Lung microvascular endothelial cell (primary cell): ENCODE measurements at places on chromosomes 3 and 15.

DNA sequence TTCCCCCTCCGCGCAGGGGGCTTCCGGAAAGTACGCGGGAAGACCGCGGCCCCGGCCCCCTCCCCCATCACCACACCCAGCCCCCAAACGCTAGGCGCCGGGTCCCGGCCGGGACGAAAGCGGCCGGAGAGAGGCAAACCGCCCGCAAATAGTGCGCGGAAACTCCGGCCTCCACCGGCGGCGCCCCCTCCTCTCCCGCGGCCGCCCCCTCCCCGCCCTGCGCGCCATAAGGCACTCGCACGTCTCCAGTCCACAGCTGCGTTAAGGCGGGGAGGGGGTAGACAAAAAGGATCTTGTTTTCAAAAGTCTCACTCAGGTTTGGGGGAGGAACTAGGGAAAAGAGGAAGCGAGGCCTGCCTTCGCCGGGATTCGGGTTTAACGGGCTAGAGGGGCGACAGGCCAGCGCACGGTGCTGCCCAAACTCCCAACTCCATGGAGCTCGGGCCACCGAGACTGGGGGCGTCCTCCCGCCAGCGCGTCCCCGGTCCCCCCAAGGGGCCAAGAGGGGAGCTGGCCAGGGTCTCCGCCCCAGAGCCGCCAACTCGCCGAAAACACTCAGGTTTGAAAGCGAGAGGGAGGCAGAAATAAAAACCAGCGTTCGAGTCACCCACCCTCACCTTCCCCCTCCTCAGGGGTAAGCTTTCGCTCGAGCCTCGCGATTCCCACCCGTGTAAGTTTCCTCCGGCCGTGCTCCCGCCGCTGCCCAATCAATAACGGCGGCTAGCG is 1.8 kb downstream of the ANP32A start:
- DNase-seq, result peak; percentile 65

- peak; percentile 66 for DNase-seq
Measured at GRCh38 chr3:134060561-134061385, 31.0 kb upstream of the SLCO2A1 start.

GRCh38 chr15:22880068-22880980 is 41.9 kb downstream of the NIPA2 start:
- no peak for DNase-seq

DNA sequence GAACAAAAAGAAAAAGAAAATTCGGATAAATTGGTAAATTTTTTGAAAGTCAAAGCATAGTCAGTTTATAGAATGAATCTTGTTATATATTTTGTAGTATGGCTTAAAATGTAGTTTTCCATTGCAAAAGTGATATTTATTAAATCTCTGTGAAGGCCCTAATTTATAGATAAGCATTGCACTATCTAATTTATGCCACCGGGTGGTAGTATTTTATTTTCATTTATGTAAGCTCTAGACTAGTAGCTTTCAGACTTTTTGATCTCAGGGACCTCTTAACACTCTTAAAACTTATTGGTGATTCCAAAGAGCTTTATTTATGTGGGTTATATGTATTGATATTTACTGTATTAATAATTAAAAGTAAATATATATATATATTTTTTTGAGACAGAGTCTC is 133.9 kb upstream of the LRRFIP2 start:
- peak; percentile 58 for DNase-seq

DNA sequence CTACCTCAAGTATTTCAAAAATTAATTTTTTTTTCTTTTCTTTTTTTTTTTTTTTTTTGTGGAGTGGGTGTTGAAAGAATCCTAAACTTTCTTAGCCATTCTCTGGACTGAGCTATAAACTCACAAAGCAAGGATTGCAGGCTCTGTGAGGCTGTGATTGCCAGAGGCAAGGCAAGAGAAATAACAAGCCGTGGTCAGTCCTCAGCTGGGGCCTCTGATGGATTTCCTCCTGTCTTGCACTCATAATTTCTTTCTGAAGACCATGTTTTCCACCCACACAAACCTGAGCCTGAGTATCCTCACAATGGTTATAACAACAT is 1.3 kb downstream of the CX3CR1 start:
- DNase-seq, result no peak

GRCh38 chr3:171508206-171508605 is 48.0 kb upstream of the TNIK start:
- peak; percentile 11 for DNase-seq

GRCh38 chr3:7469866-7470265 is 609.0 kb downstream of the GRM7 start:
- DNase-seq, result no peak

DNA sequence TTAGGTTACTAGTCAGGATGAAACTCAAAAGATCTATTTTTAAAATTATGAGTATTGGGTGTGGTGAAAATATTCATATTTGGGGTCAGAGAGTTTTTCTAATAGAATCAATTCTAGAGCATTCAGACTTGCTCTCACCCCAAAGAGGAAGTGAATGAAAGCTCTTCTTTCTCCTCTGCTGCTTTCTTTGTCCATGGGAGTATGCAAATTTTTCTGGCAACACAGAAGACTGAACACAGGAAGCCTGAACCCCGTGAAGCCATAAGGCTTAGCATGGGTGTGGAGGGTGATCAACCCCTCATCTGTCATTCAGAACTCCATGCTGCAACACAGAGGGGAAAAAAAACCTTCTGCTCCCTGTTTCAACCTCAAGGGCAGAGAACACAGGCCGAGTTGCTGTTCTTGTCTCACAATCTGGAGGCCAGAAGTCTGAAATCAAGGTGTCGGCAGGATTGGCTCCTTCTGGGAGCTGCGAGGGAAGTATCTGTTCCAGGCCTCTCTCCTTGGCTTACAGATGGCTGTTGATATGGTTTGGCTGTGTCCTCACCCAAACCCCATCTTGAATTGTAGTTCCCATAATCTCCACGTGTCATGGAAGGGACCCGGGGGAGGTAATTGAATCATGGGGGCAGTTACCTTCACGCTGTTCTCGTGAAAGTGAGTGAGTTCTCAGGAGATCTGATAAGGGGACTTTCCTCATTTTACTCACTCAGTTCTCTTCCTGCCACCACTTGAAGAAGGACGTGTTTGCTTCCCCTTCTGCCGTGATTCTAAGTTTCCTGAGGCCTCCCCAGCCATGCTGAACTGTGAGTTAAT is 33.7 kb upstream of the CD47 start:
- no peak for DNase-seq

DNA sequence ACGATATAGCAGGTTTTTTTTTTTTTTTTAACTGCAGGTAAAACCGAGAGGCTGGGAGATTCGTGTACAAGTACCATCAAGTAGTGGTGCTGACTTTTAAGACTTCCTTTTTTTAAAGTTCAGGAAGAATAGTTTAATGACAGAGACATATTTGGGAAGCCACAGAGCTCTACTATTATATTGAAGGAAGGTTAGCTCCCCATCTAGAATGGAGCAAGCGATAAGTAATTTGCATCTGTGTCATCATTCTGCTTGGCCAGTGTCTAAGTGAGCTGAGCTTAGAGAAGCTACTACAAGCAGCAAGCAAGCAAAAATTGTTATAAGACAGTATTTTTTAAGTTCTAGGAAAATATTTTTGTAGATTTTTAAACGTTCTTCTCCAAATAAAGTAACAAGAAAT is 203.2 kb downstream of the ATP8B4 start:
- no peak for DNase-seq

GRCh38 chr3:168037020-168037419 is 58.7 kb downstream of the GOLIM4 start:
- DNase-seq, result no peak

DNA sequence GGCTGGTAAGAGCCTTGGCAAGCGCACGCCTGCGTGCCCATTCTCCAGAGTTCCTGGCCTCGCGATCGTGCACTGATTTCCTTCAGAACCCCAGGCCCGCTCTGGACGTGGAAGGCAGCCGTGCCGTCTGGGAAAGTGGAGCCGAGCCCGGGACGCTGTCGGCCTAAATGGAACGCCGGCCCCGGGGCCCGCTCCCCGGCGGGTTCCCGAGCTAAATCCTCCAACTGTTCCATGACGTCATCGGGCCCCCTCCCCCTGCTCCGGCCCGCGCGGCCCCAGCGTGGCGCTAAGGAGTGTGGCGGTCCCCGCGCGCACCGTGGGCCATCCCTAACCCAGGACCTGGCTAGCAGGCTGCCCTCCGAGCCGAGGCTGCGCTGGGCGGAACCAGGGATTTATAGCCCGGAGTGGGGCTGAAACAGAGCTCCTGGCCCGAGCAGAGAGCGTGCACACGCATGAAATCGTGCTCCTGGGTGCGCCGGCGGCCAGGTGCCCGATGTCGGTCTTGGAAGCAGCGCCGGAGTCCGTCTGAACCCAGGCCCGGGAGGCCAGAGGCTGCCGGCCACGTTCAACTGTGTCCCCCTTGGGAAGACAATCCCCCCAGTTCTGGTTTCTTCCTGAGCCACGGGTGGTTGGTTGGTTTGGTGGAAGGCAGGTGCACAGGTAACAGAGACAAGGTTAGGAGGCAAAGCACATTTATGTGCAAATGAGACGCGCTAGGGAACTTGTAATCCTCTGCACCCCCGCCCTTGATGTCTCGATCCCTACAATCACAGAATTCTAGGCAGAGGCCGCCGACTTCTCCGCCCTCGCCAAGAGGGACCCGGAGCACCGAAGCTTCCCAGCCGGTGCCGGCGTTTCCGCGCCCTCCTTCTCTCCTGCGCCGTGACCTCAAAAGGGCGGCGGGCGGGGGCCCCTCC is 84.9 kb upstream of the ETV5 start:
- peak; percentile 27 for DNase-seq

DNA sequence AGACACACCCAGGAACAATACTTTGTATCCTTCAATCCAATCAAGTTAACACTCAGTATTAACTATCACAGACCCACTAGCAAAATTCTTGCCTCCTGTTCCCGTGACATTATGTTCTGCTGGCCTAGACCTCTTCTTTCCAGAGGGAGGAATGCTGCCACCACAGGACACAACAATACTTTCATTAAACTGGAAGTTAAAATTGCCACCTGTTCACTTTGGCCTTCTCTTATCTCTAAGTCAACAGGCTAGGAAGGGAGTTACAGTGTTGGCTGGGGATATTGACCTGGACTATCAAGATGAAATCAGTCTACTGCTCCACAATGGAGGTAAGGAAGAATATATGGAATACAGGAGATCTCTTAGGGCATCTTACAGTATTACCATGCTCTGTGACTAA is 1000.4 kb upstream of the GBE1 start:
- DNase-seq, result no peak

GRCh38 chr15:34594361-34594760 is 10.9 kb upstream of the GOLGA8B start:
- DNase-seq, result no peak

GRCh38 chr15:71806452-71806931 is 3.9 kb upstream of the NR2E3 start:
- peak; percentile 21 for DNase-seq

DNA sequence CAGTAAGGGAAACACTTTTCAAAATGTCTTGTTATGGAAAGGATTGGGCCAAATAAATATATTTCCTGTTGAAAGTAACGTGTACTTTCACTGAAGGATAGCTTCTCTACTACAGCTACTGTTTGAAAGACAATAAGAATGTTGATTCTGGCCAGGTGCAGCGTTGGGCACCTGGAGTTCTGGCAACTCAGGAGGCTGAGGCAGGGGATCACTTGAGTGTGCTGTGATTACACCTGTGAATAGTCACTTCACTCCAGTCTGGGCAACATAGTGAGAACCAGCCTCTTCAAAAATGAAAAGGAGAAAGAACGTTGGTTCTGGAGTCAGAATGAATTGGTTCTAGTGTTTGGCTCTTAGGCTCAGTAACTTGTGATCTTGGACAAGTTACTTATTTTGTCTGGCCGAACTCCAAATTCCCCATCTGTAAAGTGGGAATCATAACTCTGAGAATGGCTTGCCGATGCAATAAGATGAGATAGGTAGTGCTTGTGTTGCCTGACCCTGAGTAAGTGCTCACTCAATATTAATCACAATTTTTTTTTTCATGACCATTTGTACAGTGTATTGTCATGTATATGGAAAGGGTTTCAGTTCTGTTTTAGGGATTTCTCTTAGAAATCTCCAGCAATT is 310.8 kb downstream of the PTPRG start:
- no peak for DNase-seq

GRCh38 chr3:55297706-55298105 is 189.4 kb downstream of the WNT5A start:
- DNase-seq, result no peak

DNA sequence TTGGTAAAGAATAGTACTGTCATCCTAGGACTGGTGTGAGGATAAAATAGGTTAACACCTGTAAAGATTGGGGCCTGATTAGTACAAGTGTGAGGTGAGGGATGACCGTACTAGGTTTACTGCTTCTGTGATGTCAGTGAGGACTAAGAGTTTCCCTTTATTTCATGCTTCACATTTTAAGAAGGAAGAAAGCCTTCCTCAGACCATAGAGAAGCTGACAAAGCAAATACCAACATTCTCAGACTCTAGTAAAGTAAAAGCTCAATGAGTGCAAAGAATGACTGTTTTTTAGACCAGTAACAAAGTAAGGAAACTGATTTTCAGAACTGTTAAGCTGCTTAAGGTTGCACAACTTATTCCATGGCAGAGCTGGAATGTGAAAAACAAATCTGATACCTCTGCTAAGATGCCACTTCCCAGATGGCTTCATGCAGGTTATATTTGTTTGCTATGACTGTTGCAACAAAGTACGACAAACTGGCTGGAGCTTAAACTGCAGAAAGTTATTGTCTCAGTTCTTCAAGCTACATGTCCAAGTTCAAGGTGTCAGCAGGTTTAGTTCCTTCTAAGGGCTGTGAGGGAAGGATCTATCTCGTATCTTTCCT is 354.9 kb downstream of the RSL24D1 start:
- no peak for DNase-seq

DNA sequence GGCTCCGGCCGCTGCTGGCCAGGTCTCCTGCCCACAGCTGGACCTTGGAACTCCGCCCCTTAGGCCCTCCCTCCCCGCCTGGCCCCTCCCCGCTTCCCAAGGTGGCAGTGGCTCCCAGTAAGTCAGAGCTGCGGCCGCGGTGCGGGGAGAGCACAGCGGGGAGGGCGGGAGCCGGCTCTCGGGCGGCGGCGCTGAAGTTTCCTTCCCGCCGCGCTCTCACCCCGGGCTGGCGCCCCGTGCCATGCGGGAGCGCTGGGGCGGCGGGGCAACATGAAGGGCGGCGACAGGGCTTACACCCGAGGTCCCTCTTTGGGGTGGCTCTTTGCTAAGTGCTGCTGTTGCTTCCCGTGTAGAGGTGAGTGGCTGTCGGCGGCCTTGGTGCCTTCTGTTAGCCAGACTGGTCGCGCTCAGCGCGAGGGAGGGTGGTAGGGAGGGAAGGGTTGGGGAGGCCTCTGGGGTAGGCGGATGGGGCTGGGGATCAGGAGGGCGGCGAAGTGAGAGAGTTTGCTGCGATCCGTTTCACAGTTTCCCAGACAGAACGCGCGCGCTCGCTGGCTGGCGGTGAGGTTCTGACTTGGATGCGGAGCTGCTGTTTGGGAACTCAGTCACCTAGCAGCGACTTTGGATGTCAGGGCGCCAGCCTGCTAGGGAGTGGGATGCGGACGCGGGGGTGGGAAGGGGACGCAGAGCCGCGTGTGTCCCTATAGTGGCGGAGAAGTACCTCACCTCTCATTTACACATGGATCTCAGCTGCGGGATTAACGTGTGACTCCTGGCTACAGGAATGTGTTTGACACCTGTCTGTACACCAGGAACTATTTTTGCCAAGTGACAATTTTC is 145.5 kb upstream of the UMPS start:
- DNase-seq, result peak; percentile 57

- DNase-seq, result peak; percentile 76
Measured at GRCh38 chr15:98896002-98896721, 111.4 kb downstream of the PGPEP1L start.

- no peak for DNase-seq
Measured at GRCh38 chr3:71451060-71451459, 132.5 kb downstream of the FOXP1 start.
